M059J (cell line): ENCODE measurements at places on chromosomes 6 and 20.

DNA sequence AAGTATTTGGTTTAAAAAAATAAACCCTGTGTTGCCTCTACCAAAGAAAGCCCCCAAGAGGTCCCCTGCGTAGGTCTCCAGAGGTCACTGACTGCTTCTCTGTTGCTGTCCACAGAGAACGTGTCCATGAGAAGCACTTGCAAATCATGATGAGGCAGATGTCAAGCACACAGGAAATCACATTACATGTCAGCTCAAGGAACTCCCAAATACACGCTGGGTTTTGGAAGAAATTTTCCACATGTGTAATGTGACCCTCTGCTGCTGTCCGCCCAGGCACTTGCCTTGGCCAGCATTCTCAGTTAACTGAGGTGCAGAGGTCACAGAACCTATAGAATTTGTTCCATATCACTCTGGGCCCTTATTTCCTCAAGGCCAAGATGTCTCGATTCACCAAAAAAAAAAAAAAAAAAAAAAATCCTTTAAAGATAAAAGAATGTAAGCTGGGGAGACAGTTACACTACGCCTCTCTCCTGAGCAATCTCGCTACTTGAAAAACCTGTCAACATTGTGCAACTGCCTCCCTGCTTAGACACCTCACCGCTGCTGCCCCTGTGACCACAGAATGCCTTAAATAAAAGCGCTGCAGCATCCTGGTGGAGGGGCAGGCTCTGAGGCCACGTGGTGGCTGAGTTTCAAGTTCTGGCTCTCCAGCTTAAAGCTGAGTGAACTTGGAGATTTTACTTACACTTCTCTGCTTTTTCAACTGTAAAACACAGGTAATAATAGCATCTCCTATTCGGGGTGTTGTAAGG is 42.3 kb downstream of the SLC22A23 start:
- DNase-seq, result peak; percentile 84

DNA sequence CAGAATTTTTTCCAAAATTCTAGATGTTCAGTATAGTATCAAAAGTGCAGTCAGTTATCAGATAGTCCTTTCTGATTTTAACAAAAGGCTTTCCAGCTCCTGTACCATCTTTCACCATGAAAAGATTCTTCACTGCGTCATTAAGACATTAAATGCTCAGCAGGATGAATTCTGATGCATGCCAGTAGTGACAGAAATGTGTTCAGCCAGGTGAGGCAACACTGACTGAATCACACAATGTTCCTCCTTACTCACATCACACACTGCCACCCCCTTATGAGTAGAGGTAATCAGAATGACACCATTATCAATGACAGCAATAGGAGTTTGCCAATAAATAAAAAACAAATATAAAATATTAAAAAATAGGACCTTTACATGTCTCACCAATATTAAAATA is 426.6 kb upstream of the PLCB4 start:
- no peak for DNase-seq

- peak; percentile 37 for DNase-seq
These were observed 28.2 kb downstream of the TBC1D32 start for GRCh38 chr6:121305957-121306607.

- no peak for DNase-seq
These were observed 66.0 kb upstream of the RALY start for GRCh38 chr20:33927724-33928123.

DNA sequence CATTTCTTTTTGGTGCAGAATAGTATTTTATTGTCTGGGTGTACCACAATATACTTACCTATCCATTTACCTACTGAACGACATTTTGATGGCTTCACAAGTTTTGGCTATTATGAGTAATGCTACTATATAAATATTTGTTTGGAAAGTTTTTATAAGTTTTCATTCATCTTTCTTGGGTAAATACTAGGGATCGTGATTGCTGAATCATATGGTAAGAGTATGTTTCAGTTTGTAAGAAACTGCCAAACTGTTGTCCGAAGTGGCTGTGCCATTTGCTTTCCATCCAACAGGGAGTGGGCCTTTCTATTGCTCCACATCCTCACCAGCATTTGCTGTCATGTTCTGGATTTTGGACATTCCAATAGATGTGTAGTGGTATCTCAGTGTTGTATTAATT is 104.2 kb downstream of the CDYL start:
- DNase-seq, result no peak
